Urothelium cell line (cell line): ENCODE measurements at places on chromosomes 5 and 9.

GRCh38 chr5:111422245-111422644 lies 90.1 kb downstream of the STARD4 start:
- no peak for DNase-seq

DNA sequence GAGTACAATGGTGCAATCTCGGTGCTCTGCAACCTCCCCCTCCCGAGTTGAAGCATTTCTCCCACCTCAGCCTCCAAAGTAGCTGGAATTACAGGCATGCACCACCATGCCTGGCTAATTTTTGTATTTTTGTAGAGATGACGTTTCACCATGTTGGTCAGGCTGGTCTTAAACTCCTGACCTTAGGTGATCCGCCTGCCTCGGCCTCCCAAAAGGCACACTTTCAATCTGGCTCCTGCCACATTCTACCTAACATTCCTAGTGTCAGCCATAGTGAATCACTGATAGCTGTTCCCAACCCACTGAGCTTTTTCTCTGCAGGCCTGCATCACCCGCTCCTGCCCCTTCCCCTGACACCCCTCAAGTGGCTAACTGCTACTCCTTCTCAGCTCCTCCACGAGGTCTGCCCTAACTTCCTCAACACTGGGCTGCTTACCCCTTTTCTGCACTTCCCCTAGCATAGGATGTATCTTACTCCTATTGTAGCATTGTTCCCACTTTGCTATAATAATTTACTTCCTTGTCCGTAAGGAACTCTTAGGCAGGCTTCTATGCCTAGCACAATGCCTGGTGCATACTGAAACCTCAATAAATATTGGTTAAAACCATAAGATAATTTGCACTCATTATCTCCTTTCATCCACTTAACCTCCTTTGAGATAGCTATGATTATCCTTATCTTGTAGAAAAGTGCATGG lies 42.0 kb upstream of the LIFR start:
- no peak for DNase-seq

DNA sequence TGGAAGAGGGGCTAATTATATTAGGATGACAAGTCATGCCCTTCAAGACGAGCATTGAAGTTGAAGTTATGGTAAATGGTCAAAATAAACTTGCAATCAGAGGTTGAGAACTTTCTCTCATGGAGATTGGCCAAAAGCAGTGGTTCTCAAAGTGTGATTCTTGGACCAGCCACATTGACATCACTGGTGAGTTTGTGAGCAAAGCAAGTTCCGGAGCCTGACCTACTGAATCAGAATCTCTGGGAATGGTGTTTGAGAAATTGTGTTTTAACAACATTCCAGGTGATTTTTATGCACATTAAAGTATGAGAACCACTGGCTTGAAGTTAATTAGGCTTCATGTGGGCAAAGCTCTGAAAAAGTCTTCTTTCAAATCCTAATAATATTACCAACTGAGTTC lies 403.5 kb downstream of the ZSWIM6 start:
- no peak for DNase-seq

- DNase-seq: no peak
These were observed 32.4 kb downstream of the AHRR start for GRCh38 chr5:353612-354580.
